ENCODE measurements at places on chromosomes 13 and 19. TPM values are rescaled to one million over a fixed set of nuclear protein-coding genes. Genes with fewer than 3 reads are reported as not detected.

Gene ZNF836
- polyA plus RNA-seq, result 3.0 TPM

Gene SLAIN1
- polyA plus RNA-seq, result 1.3 TPM

Gene LYL1
- 1.9 TPM for polyA plus RNA-seq

Gene IRGC
- polyA plus RNA-seq, result not detected

Gene SIGLECL1
- not detected for polyA plus RNA-seq

Gene ATP8A2
- 0.01 TPM for polyA plus RNA-seq

Gene PRODH2
- not detected for polyA plus RNA-seq

Gene CADM4
- polyA plus RNA-seq, result 21.7 TPM

Gene C19orf38
- 0.20 TPM for polyA plus RNA-seq

Gene KLF2
- polyA plus RNA-seq, result 12.1 TPM

Gene CNN1
- 85.0 TPM for polyA plus RNA-seq

Gene PSPN
- polyA plus RNA-seq, result 0.79 TPM

Gene FIZ1
- polyA plus RNA-seq, result 10.9 TPM

Gene WTIP
- polyA plus RNA-seq, result 2.8 TPM

Gene CGB1
- polyA plus RNA-seq, result not detected

Gene RAB11B
- polyA plus RNA-seq, result 75.3 TPM

All from esophagus (tissue), 2 donors.